ENCODE measurements at places on chromosomes 3 and 15.
A peak's percentile ranks its signal among the peaks of the same experiment; 100 is the strongest.

DNA sequence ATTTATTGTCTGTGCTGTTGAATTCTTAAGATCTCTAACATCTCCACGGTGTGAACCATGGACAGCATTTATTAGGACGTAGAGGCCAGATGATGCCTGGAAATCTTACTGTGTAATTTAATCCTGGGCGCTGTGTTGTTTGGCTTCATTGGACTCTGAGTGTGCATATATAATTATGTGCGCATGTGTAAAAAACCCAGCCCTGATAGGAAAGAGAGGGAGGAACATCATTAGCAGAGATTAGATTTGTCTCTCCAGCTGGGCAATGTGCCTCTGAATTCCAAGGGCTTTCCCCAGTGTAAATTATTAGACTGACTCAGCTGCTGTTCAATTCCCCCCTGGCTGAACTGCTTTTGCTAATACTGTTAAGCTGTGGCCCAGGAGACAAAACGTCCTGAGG lies 39.6 kb downstream of the MAP3K13 start:
- DNase-seq: no peak

DNA sequence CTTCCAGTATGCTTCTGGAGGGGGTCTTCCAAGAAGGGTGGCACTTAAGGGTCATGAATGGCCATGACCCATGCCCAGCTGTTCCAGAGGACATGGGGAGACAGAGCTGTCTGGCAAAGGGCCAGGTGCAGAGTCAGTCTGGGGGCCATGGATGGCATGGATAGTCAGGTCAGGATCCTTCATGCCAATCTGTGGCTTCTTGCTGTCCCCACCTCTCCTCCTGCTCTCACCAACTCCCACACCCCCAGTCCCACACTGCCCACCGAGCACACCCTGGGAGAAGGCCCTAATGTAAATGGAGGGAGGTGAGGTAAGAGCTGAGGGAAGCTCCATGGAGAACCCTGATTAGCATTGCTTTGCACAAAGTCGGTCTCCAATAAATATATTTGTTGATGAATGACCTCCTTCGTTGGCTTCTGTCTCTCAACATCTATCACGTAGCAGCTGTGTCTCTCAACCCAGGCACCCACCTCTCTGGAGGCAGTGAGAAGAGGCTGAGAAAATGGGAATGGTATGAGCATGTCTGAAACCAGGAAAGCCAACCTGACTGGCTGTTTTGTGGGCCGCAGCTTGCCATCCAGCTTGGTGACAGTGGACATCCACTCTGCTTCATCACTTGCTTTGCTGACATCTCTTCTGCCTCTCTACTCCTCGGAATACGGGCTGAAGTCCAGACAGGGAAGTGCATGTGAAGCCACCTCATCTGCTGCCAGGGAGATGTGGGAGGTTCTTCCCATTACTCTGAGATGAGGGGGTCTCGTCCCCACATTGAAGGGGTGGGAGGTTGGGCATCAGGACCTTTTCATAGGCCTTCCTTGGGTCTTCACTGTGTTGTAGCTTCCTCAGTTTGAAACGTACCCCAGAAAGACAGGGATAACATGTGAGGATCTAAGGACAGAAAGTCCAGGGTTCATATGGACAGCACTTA lies 37.7 kb upstream of the RAB6B start:
- no peak for DNase-seq

DNA sequence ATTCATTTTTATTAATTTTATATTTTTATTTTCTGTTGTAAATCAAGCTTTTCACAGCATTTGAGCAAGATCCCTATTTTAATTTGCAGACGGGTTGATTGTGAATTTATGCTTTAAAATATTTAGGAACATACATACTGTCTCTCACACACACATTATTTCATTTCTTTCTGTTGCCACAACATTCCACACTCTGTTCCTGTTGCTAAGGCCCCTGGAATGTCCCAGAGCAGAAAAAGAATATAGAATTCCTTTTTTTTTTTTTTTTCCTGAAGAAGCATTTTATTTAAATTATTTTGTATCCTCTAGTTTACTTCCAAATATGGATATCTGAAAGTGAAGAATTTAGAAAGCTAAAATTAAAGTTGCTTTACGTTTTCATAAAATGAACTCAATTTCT lies 36.8 kb upstream of the SCAANT1 start:
- DNase-seq: no peak

- DNase-seq: peak; percentile 48
Measured at GRCh38 chr3:19149368-19149767, 1.1 kb downstream of the KCNH8 start.

- peak; percentile 21 for DNase-seq
Measured at GRCh38 chr3:193452338-193452737, 73.8 kb upstream of the ATP13A5 start.

- DNase-seq: no peak
Measured at GRCh38 chr3:179615458-179616173, 11.0 kb downstream of the NDUFB5 start.

DNA sequence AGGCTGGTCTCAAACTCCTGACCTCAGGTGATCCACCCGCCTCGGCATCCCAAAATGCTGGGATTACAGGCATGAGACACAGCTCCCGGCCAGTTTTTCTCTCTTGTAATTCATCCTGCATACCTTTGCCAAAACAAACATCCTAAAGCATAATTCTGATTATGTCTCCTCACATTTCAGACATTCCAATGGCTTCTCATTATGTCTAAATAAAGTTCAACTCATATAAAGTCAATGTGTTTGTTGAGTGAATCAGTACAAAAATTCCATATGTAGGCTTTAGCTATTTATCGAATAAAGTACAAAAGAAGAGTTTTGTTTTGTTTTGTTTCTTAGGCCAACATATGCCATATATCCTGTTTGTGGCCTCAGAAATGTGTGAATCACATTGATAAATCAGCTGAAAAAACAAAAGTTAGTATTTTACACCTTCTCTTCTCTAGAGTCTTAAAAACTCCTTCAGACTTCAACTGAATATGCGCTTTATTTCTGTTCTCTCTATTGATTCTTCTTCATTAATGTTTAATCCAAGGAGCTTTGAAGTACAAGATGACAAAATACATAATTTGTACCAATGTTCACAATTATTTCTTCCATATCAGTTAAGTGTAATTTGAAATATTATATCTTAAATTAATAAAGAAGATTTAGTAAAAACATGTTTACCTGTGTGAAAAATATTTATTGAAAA lies 165.8 kb downstream of the MECOM start:
- DNase-seq: no peak

DNA sequence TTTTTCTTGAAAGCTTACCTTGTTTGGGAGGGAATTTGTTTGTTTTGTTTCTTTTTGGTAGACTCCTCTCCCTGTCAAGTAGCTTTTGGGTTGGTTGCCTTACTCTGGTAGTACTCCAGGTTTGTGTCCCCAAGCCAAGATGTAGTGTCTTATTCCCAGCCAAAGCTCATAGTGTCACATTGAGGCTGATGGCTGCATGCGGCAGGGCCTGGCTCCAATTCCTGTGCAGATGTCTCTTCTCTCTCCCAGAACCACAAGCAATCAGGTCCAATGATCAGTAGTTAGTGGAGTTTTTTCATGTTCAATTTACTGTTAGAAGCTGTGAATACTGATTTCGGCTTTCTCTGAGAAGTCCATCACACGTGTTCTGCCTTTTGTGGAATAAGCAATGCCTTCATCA lies 221.1 kb upstream of the THBS1 start:
- no peak for DNase-seq

- DNase-seq: peak; percentile 73
Measured at GRCh38 chr3:131526801-131527347, 24.1 kb upstream of the MRPL3 start.

DNA sequence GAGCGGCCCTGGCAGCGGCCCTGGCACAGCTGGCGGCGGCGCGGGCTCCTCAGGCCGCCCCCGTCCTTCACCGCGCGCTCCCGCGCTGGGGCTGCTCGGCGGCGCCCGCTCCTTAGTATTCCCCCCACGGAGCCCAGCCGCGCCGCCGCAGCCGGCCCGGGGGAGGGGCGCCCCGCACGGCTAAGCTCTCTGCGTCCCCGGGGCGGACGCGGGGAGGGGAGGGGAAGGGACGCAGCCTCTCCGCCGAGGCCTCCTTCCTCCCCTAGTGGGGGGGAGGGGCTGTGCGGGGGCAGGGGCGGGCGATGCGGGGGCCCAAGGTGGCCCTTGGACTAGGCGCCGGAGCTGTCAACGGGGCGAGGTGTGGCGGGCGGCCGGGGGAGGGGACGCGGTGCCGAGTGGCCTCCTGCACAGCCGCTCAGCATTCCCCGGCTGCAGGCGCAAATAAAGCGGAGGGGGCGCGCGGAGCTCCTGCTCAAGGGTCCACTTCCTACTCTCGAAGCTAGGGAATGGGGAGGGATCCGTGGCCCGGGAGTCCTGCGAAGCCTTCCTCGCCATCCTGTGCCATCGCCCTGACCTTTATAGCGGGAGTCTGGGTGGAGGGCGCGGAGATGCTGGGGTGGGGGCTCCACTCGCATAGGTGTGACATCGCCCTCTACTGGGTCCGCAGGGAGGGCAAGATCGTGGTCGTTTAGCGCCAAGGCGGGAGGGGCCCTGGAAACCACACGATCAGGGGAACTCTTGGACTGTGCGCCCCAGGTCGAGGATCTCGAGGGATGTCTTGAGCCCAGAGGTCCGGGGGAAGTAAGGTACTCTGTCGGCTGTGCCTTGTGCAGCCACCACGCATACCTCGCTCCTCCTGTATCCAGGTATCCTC lies 22.2 kb downstream of the EPHB3 start:
- no peak for DNase-seq

DNA sequence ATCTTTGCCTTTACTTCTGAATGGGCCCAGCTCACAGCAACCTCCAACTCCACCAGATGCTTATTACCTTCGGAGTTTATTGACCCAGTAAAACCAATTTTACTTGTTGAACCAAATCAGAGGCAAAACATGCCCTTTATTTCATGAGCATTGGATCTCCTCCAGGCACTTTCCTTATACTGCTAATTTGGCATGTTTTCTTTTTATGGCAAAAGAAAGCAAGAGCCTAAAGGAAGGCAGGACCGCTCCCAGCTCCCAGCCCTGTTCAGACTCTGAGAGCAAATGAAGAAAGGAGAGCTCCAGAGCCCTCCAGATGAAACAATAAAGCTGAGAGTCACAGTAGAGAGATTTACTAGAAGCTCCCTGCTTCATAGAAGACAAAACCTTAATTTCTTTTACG lies 81.5 kb upstream of the NR2E3 start:
- DNase-seq: no peak

DNA sequence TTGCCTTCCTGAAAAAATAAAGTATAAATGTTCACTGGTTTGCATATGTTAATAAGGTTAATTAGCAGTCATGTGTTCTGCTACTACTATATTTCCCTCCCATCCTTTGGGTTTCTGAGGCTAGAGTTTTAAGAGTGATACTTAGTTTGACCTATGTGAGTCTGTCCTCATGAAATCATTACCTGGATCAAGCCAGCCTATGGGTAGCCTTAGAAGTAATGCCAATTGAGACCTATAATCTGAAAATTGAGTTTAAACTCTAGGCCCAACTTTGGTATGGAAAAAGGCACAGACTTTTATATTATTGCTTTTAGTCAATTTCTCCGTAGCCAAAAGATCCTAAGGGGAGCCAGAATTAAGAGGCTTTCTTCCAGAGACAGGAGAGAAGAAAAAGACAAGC lies 18.4 kb upstream of the SOX2 start:
- no peak for DNase-seq

GRCh38 chr3:111676211-111677006 lies 81.3 kb upstream of the ZBED2 start:
- no peak for DNase-seq

DNA sequence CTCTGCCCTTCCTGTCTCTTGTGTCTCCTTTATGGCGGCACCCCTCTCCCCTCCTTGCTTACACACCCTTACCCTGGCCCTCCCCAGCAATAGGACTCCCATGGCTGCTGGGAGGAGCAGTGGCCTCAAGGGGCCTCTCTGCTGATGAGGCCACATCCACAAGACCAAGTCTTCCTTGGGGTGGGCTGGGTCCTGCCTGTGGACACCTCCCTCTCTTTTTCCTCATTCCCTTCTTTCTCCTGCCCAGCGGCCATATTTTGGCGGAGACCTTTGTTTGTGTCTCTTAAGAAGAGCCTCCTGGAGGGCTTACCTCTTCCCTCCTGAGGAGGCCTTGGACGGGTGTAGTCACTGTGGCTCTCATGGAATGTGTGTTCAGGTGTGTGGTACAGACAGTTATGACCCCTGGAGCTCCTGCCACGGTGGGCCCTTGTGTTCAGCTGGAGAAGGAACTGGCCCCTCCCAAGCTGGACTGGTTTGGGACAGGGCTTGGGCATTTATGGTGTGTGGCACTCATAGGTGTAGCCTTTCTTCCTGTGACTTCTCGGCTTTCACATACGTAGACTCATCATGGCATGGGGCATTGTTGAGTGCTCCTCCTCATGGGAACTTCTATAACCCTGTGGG lies 56.6 kb upstream of the APEH start:
- DNase-seq: no peak

DNA sequence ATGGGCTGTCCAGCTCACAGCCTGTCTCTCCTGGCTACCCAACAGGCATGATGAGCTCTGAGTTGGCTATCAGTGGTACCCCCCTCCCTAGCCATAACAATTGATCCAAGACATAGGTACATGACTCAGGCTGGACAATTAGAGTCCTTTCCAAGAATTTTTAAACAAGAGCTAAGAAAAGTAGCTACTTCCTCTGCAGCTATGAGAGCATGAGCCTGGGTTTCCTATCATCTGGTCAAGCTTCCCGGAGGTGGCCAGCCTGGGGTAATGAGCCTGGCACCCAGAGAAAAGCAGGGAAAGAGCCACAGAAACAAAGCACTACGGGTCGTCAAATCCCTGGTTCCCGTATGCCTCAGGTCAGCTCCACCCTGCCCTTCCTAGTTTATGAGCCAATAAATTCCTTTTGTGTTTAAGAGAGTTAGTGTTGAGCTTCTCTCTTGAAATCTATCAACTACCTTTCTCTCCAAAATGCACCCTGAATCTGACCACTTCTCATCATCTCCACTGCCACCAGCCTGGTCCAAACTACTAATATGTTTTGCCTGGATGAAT lies 2.3 kb upstream of the SLC51B start:
- no peak for DNase-seq

GRCh38 chr15:58179206-58179605 lies 41.0 kb downstream of the AQP9 start:
- no peak for DNase-seq

DNA sequence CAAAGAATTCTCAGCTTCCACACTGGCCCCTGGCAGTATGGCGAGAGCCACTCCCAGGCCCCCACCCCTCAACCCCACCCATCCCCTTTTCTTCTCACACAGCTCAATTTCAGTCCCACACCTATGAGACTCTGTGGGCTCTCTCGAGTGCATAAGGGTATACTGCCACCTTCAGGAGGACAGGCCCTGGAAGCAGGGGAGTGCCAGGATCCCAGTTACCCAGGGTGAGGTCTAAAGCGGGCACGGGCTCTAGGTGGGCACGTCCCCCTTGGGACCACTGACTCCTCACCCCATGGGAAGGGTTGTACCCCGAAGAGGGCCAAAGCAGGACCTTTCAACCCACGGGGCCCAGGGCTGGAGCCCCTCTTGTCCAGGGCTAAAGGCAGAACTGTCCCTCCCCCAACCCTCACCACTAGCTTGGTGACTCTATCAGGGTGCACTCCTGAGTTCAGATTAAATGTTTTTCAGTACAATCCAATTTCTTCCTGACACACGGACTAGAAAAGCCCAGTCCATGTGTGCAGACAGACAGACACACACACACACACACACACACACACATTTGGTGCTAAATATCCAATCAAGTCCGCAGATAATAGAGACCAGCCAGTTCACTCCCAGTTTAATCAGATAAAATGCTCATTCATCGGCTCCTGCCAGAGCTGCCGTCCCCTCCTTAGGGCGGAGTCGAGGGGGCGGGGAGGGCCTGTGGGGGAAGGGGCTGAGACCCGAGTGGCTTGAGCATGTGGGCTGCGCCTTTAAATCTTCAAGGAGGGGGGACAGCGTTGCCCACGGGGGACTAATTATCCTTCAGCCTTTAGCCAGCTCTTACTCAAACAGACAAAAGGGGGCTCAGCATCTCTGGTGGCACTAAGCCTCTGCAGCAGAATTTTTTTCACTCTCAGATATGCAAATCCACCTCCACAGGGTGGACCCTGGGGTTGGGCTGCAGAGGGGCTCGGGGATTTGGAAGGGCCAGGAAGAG lies 59.3 kb downstream of the CYP11A1 start:
- DNase-seq: peak; percentile 73

All from urothelium cell line (cell line).